ENCODE measurements at places on chromosomes 16 and 17. TPM values are rescaled to one million over a fixed set of nuclear protein-coding genes. Genes with fewer than 3 reads are reported as not detected.

The REXO5 gene
- 6.7 TPM for total RNA-seq

The PPM1E gene
- 7.1 TPM for total RNA-seq

The HSD11B2 gene
- 35.1 TPM for total RNA-seq

The VAT1L gene
- 33.8 TPM for total RNA-seq

The KRTAP1-1 gene
- total RNA-seq: not detected

The ITGAD gene
- not detected for total RNA-seq

The C16orf87 gene
- total RNA-seq: 18.2 TPM

The HIGD1B gene
- total RNA-seq: not detected

The SEBOX gene
- total RNA-seq: not detected

The SYNRG gene
- total RNA-seq: 30.5 TPM

The KRT20 gene
- total RNA-seq: not detected

The CNGB1 gene
- not detected for total RNA-seq

The COX11 gene
- 76.1 TPM for total RNA-seq

The PIK3R6 gene
- total RNA-seq: not detected

The KIF2B gene
- not detected for total RNA-seq

The CMTM2 gene
- total RNA-seq: not detected

The GABARAP gene
- total RNA-seq: 261 TPM

The CCL15 gene
- not detected for total RNA-seq

The PMFBP1 gene
- total RNA-seq: 1.6 TPM

The OTOA gene
- total RNA-seq: 0.11 TPM

The ALDOC gene
- 53.2 TPM for total RNA-seq

The ADORA2B gene
- total RNA-seq: 3.1 TPM

The RCVRN gene
- not detected for total RNA-seq

The CRYM gene
- 17.8 TPM for total RNA-seq

The UMOD gene
- total RNA-seq: not detected

The HOXB4 gene
- not detected for total RNA-seq

The MEFV gene
- not detected for total RNA-seq

The KCNH4 gene
- not detected for total RNA-seq

The CUEDC1 gene
- 6.5 TPM for total RNA-seq

The CTRB1 gene
- total RNA-seq: not detected

The CA10 gene
- 0.37 TPM for total RNA-seq

Measured in H9 (cell line).